Fibroblast of skin of left quadriceps (primary cell): ENCODE measurements at places on chromosomes 7 and 10.

- DNase-seq, result no peak
These were observed 376.6 kb downstream of the RPS24 start for GRCh38 chr10:78410046-78410965.

- no peak for DNase-seq
These were observed 37.4 kb downstream of the FOXL3 start for GRCh38 chr7:327233-327931.

DNA sequence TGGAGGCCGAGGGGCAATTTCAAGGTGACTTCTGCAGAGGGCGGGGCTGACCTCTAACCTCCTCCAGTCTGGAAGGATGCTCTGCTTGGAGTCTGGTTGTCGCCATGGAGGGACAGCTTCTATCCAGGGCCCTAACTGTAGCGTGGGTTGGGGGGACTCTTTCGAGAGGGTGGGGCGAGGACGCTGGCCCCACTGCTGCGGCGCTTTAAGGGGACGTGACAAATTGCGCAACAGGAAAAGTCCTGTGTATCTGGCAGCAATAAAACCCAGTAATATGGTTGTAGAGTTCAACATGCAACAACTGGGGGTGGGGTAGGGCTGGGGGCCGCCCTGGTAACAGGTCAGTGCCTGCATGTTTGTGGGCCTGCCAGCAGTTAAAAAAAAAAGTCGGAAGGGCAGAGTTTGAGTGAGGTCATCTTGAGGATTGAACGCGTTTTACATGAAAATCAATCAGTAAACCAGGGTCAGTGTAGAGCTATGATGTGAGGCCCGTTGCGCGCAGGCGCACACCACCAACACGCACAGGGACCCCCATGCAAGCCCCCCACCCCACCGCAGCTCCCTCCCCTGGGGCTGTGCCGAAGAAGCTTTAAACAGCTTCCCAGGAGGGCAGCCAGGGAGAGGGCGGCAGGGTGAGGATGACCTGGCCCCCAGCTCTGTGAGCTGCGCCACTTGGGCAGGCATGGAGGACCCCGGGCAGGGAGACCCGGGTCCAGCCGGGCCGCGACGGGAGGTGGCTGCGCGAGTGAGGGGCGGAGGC lies 4.3 kb downstream of the SHH start:
- DNase-seq, result no peak

- no peak for DNase-seq
These were observed 135.2 kb downstream of the INHBA start for GRCh38 chr7:41567731-41568114.

GRCh38 chr10:115898242-115898641 lies 374.8 kb downstream of the GFRA1 start:
- DNase-seq, result no peak

GRCh38 chr10:125023255-125023654 lies 81.3 kb downstream of the ZRANB1 start:
- no peak for DNase-seq

- no peak for DNase-seq
These were observed 10.3 kb downstream of the SLC13A4 start for GRCh38 chr7:135717693-135718092.

DNA sequence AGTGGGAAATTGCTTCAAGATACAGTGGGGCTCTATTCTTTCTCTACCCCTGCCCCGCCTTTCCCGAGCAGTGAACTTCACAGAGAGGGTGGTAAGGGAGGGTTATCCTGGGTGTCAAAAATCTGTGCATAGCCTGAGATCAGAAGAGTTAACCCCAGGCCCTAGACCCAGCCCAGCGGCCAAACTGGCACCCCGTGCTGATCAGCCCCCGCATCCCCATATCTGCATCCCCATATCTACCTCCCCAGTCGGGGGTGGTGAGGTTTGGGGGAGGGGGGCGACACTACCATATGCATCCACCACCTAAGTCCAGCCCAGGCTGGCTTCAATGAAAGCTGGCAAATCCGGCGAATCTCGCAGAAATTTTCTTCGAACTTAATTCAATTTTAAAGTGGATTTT lies 7.0 kb upstream of the DLX6 start:
- DNase-seq, result no peak

GRCh38 chr7:20459419-20459818 lies 128.7 kb downstream of the ITGB8 start:
- no peak for DNase-seq

DNA sequence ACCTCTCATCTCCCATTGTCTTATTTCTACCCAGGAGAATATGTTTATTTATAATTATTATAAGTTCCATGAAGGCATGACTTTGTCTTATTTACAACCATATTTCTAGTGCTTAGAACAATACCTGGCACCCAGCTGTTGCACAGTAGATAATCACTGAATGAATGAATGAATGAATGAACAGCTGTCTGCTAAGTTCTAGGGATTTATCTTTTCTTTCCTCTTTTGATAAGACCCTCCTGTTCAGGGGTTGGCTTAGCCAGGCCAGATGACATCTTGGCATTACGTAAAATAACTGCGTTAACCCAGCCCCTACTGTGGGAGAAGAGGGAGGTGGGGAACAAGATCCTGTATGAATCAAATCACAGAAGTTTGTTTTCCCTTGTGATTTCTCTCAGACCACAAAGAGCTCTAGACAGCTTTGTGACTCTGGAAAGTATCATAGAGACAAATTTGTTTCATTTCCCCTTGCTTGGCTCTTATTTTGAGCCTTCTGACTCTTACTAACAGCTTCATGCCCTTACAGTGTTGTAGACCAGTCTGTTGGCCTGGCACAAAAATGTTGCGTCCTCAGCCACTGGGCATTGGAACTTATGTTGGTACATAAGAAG lies 8.4 kb downstream of the ZNF862 start:
- no peak for DNase-seq

GRCh38 chr10:58757352-58758065 lies 244.8 kb downstream of the BICC1 start:
- DNase-seq, result no peak

GRCh38 chr7:2411049-2411448 lies 7.6 kb downstream of the CHST12 start:
- DNase-seq, result no peak

GRCh38 chr7:45484094-45484493 lies 90.1 kb upstream of the ADCY1 start:
- no peak for DNase-seq

DNA sequence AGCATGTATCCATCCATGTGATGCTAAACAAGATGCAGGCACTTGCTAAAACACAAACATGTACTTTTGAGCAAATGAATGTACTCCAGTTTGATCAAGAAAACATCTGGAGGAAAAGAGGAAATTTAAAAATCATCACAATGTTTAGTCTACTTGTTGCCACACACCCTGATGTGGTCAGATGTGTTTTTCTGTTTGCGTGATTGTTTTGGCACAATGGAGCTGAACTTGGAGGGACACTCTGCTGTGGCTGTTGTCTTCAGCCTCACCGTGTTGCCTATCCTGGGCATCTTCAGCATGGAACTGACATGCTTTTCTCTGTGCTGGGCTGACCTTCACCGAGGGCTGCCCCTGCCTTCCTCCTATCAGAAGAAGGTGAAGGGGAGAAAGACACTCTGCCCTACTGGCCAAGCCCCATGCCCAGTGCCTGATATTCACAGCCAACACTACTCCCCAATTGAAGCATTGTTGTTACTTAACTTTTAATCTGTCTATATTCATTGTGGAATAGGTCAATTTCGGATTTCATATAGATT lies 268.3 kb upstream of the IGFBP3 start:
- no peak for DNase-seq

DNA sequence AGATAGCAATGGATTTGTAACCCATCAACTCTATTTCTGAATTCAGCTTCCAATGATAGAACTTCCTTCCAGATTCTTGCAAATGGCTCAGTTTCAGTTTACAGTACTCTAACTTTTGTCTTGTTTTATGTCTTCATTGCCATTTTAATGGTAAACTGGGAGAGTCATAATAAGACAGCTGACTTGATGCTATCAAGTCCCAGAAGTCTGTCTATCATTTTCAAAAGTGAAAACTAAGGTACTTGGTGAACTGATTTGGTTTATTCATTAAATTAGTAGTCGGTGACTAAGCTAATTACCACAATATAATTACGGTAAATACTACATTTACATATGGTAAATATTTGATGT lies 25.0 kb downstream of the RTKN2 start:
- DNase-seq, result no peak

GRCh38 chr7:130901209-130901783 lies 167.3 kb upstream of the KLF14 start:
- peak; percentile 69 for DNase-seq

- no peak for DNase-seq
These were observed 35.9 kb upstream of the ANK3 start for GRCh38 chr10:60425392-60426110.

DNA sequence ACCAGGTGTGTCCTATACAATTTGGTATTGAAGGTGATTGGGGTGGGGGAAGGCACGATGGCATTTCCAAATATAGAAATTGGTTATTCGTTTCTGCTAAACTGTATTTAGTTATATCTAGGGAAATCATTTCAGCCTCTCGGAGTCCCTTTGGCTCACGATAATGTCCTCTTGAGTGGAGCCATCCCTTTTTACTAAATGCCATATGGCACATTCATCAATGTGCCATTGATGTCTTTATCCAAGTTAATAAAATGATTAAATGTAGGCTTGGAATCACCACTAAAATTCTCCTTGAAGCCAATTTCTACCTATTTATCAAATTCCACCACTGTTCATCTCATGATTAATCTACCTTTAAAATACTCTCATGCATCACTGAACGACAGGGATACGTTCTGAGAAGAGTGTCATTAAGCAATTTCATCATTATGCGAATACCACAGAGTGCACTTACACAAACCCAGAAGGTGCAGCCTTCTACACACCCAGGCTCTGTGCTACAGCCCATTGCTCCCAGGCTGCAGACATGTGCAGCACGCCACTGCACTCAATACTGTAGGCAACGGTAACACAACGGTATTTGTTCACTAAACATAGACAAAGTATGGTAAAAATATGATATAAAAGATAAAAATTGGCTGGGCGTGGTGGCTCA lies 219.2 kb upstream of the C7orf33 start:
- DNase-seq, result no peak

- no peak for DNase-seq
These were observed 38.1 kb downstream of the ADAP1 start for GRCh38 chr7:916291-916941.

- DNase-seq, result peak; percentile 18
These were observed 9.1 kb upstream of the TMEM236 start for GRCh38 chr10:17742918-17743317.

GRCh38 chr7:36137258-36137657 lies 15.8 kb upstream of the EEPD1 start:
- no peak for DNase-seq

DNA sequence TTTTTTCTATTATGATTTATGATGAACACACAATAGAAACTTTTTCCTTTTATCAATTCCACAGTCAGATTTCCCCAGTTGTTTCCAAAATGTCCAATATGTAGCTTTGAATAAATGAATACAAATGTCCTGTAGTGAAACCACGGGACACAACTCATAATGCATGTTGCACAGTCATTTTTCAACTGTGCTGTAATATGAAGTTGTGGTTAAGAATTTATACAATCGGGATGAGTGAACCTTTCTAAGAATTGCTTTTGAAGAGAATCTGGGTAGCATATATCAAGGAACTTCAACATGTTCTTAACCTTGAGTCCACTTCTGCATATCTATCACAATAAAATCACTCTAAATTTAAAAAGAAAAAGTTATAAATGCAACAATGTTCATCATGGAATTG lies 14.6 kb upstream of the ST7 start:
- DNase-seq, result no peak

- no peak for DNase-seq
These were observed 82.5 kb downstream of the ABLIM1 start for GRCh38 chr10:114575417-114576131.

DNA sequence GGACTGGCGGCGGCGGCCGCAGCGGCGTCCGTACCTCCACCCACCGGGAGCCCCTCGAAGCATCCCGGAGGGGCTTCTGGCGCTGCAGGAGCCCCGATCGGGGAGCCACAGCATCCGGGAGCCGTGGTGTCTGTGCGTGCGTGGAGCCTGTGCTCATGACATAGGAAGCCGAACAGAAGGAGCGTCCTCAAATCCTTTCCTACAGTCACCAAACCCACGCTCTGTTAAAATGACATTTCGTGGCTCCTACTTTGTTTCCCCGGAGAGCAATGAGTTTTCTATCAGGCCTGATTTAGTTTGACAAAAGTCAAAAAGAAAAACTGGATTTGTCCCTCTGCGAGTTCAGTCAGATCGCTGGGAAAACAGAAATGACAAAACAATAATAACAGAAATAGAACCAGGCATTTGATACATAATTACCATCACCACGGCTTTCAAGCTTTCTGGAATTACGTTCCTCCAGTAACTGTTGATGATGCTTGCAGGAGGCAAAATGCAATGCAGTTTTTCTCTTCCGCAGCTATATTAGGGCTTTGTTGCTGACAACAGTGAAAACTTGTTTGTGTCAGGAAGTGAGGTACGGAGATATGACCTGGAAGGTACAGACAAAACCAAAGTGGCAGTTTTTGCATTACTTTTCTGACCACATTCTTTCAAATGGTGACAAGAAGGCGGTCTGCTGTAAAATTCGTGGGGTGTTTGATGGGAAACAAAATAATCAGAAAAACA lies 219.3 kb upstream of the MKLN1 start:
- no peak for DNase-seq

GRCh38 chr7:157464971-157465886 lies 128.4 kb downstream of the DNAJB6 start:
- no peak for DNase-seq

- DNase-seq, result no peak
These were observed 52.4 kb upstream of the GNAI1 start for GRCh38 chr7:80082213-80082612.

DNA sequence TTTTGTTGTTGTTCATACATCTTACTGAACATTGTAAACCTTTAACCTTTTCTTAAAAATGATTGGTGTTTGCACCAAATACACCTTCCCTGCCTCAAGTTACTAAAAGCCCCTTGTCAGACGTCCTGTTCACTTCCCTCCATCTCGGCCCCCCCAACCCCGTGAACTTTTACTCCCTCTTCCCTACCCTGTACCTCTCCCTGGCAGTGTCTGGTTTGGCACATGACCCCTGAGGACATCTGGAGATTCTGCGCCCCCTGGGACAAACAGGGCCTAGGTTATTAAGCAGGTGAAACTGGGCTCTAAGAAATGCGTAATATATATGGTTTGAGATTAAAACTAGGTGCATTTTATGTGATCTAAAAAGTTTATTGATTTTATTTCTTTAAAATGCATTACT lies 1.4 kb downstream of the PPP2R2D start:
- DNase-seq, result no peak

DNA sequence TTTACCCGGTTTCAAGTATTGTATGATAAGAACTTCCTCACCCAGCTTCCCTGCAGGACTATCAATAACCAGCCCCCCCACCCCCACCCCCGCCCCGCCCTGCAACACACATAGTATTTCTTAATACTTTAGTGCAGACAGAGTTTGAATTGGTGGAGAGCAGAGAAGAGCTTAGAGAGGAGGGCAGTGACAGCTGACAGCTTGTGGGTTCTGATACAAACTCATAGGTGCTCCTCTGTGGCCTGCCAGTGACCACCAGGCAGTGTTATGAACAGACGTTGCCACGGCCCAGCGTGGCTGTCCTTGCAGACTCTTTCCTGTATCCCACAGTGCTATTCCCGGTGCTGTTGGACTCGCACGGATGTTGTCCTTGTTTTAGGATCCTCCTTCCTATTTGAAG lies 186.9 kb upstream of the ADO start:
- DNase-seq, result no peak

GRCh38 chr7:27812706-27813105 lies 72.7 kb downstream of the TAX1BP1 start:
- DNase-seq, result no peak
